Activated CD4-positive, alpha-beta memory T cell treated with anti-CD3 and anti-CD28 coated beads for 36 hours (primary cell): ENCODE measurements at places on chromosomes 6 and 20.
A peak's percentile ranks its signal among the peaks of the same experiment; 100 is the strongest.

DNA sequence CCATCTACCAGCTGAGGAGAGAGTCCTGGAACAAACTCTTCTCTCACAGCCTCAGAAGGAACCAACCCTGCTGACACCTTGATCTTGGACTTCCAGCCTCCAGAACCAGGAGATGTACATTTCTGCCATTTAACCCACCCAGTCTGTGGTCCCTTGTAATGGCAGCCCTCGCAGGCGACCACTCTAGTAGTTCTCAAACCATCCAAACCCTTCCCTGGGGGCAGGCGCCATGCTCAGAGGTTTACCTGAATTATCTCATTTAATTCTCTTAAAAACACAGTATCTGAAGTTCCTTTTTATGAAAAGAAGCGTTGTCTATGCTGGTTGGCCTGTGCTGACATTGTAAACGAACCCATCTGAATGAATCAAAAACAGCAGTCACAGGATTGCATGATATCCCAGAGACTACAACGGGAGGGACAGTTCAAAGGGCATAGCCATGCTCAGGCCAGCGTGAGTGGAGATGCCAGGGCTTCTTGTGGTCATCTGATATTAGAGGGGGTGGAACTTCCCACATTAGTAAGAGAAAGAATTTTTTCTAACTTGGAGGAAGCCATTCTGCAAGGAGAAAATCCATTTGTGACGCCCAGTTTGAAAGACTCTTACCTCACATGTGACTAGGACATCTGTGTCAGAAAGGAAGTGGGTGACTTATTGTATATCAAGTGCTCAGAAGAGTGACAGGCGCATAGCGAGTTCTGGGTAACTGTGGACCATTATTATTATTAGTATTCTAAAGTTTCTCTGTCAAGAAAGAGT, 17.2 kb upstream of the TAGAP start:
- peak; percentile 42 for DNase-seq

- DNase-seq = no peak
Measured at GRCh38 chr6:53828966-53829697, 34.3 kb downstream of the LRRC1 start.

DNA sequence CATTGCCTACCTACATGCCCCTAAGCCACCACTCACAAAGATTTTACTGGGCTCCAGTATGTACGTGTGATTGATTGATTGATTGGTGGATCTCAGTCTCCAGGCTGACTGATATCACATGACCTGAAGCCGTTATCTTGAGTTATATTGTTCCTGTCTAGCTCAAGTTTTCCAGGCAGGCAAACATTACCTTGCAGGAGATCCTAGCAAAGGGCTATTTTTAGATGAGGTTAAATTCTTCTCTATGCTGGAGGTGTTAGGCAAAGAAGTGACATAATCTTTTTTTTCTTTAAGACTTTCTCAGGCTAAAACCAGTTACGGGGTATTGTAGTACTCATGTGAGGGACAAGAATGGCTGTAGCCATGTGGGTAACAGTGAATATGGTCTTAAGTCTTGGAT, 125.2 kb downstream of the DOK5 start:
- no peak for DNase-seq

DNA sequence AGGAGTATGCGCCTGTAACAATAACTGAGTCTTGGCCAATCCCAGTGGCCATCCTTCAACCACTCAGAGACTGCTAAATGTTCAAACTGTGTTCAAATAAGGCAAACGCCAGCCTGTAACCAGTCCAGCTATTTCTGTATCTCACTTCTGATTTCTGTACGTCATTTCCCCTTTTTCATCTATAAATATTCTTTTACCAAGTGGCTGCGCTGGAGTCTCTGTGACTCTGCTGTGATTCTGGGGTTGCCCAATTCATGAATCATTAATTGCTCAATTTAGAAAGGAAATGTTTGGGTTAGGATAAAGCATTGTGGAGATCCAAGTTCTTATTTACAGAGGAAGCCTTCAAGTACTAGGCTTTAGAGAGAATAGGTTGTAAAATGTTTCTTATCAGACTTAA, 89.8 kb upstream of the UST start:
- no peak for DNase-seq
